ENCODE measurements at places on chromosomes 2 and 18.

DNA sequence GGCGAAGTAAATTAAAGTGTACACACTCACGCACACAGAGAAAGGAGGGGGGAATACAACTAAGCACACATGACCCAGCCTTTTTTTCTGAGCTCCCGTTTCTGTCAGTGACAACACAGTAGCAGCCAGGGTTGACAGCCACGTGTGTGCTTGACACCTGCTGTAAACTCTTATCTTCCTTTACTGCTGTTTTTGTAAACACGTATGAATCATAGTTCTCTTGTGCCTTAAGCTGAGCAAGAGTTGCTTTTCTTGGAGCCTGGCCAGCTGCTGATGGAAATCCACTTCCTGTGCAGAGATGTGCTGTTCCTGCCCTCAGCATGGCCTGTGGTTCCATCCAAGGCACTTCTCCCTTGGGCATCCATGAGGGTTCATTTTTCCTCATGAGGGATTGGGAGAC, 561.9 kb downstream of the GALR1 start:
- no peak for DNase-seq

- DNase-seq = no peak
These were observed 405.0 kb downstream of the XIRP2 start for GRCh38 chr2:167293172-167293781.

DNA sequence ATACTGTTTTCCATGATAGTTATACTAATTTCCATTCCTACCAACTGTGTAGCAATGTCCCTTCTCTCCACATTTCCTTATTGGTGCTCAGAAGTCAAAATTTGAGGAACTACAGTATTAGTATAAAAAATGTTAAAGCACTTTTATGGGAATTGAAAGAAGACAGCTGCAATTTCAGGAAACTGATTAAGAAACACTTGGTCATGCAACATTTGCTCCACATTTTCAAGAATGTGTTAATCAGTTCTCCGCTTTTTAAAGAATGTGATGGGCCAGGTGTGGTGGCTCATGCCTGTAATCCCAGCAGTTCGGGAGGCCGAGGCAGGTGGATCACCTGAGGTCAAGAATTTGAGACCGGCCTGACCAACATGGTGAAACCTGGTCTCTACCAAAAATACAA, 33.6 kb upstream of the MGAT4A start:
- DNase-seq = no peak

DNA sequence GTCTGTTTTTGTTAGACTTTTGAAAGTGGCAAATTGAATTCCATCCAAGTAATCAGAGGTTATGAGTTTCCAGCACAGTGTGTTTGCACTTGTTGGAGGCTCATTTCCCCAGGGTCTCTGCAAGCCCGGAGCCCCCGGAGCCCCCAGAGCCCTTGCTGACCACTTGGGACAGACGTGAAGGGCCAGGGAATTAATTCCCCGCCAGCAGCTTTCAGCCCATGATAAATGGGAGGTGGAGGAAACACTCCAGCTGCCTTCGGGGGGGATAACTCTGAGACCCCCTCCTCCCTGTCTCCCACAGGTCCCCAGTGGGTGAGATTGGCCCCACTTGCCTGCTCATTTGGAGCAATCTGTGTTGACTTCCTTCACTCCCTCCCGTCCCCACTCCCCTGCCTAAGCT, 79.2 kb downstream of the KLHL29 start:
- DNase-seq = no peak

- no peak for DNase-seq
These were observed 544.7 kb downstream of the PARD3B start for GRCh38 chr2:205089958-205090357.

GRCh38 chr2:24107-24506, 22.2 kb downstream of the FAM110C start:
- no peak for DNase-seq

- no peak for DNase-seq
These were observed 467.6 kb upstream of the HS6ST1 start for GRCh38 chr2:128786316-128786715.

DNA sequence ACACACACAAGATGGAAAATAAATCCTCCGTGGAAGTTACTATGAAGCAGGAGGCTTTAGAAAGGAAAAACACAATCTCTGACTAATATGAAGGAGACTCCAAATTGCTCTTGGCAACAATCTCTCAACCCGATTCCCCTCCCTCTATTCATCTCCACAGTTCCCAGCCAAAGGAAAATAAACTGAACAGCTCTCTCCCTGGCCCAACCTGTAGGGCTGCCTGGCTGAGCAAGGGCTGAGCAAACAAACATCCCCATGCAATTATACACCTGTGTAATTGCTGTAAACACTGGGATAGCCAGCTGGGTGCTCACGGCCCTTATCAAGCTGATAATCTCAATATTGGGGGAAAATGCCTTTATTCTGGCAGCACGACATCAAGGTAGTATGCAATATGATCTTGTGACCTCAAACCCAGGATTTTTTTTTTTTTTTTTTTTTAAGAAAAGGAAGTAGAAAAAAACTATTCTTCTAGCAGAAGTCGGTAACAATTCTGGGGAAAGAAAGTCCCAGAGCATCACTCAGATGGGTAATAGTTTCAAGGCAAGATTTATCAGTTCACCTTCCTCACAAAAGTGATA, 203.3 kb upstream of the SMAD2 start:
- DNase-seq = peak; percentile 66

DNA sequence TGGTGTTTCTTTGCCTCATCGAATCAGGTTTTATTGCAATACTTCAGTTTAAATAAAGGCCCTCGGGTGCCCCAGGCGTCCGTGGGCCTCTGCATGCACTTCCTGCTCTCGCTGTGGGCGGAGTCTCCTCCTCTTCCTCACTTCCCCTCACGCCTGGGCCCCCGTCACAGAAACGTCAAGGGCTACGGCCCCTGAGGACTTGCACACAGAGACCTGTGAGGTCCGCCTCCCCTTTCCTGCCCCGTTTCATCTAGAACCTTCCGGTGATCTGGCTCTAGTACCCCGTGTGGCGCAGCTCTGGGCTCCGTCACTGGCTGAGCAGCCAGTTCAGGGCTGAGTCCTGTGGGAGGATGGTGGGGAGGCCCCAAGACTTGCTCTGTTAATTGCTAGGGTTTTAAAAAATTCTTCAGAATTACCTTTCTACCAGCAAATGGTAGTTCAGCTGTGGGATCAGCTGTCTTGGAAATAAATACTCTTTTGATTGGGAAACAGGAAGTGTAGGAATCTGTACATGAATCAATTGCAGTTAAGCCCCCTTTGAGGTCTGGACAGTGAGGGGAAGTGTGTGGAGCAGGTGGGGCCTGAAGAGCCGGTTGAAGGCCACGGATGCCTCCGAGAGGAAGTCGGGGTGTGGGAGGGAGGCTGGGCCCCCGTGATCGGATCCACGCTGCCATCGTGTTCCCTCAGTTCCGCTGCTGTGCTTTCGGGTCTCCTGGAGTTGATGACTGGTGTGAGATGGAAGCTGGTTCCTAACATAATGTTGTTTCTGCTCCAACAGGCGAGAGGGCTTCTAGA, 10.2 kb downstream of the NFATC1 start:
- no peak for DNase-seq

- no peak for DNase-seq
These were observed 1582.3 kb upstream of the TMEFF2 start for GRCh38 chr2:193776988-193777387.

GRCh38 chr2:132754392-132754791, 84.4 kb upstream of the LYPD1 start:
- no peak for DNase-seq

DNA sequence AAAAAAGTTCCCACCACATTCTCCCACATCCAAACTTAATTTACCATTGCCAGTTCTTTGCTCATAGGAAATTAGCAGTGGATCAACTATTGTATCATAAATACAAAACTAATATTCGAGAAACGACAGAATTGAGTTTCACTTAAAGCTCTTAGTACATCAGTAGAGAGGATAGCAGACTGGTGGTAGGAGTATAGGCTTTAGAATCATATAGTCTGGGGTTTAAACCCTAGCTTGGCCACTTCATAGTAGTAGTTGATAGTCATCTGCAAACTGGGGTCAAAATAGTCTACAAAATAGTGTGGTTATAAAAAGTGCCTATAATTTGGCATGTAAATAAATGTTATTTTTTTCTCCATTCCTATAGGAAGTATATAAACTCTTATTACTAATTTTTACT, 30.9 kb downstream of the PIK3C3 start:
- no peak for DNase-seq

DNA sequence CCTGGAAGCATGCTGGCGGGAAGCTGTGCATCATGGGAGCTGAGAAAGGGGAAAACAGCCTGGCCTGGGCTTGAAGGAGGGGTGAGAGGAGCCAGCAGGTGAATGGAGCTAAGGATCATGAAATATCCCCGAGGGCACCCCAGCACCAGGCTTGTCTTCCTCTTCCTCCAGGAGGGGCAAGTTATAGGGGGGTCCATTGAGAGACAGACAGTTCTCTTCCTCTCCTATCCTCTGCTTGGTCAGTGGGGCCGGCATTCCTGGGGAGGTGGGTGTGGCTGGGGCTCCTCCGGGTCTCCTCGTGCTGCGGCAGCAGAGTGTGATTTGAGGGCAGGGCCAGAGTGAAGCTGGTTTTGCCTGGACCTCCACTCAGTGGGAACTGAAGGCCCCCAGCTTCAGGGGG, 78.9 kb downstream of the LIPG start:
- DNase-seq = no peak

DNA sequence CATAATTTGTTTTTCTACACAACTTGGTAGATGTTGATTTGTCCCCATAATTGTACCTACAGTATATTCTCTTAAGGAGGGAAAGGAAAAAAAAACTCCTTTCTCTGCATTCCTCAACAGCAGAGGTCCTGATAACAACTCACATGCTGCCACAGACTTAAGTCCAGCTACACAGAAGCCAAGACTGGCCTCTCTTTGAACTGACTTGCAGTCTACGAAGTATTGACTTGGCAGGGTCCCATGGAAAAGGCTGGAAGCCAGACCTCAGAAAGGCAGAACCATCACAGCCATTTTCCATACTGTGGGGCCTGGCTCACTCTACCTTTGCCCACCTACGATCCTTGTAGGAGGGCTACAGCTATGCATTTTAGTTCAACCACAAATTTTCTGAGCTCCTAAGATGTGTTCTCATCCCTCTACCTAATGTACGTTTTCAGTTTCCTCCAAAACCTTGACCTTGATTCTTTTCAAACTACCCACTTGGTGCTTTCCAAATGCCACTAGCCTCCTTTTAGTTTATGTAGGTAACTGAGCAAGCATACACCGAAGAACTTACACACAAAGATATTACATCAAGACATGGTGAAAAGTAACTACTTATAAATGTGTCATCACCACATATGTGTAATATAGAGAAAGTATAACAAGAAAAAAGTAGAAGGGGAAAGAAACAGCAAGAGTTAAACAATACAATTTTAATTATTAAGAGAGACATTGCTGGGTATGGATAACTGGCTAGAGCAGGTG, 12.2 kb downstream of the LONRF2 start:
- DNase-seq = no peak

DNA sequence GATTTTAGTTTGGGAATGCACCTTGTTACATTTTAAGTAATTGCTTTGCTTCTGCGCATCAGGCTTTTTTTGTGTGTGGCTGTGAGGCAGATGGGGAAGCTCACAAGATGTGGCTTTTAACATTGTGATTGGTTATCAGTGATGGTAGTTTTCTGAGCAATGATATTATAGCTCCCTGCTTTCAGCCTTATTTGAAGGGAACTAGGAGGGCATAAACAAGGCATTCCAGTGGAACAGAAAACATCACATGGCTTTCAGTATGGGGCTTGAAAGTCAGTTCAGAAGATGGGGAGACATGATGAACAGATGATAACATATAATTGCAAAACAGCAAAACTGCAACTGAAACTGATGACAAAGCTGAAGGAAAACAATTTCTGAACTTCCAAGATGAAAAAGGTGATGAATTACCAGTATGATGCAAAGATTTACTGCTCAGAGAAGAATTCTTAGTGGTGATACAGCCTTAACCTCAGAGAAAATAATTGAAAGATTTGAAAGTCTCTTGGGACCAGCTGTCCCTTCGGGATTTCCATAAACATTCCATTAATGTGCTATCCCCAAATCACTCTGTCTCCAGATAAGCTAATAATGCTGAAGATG, 439.7 kb downstream of the RND3 start:
- no peak for DNase-seq

DNA sequence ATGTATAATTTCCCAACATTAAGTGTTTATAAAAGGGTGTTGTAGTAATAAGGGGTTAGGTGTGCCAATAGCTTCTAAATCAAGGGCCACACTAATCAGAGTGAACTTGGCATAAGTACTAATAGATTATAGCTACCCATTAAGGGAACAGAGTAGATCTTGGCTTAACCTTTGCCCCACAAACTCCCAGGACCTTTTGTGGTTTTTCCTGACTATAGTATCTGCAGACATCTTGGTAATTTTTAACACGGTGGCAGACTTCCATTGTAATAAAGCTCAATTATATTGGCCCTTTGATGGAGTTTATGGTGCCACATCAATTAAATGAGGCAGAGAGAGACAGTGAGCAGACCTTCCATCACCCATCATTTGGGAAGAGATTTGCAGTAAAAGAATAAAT, 358.5 kb upstream of the HNRNPA3 start:
- no peak for DNase-seq

DNA sequence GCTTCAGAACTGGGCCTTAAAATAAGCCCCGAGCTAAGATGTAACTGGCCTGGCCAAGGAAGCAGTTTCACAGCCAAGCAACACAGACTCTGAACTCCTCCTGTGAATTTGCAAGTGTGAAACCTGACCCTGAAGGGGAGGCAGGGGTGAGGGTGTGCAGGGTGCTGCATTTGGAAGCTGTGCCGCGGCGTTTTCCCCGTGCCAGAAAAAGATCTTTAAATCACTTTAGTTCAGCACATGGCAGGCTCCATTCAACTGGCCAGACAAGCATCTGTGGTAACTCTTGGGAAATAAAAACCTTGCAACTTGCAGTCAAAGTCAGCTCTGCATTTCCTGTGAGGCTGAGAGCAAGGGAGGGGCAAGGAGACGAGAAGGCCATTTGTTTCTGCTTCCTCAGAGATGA, 209.3 kb upstream of the SOX11 start:
- peak; percentile 36 for DNase-seq

- no peak for DNase-seq
These were observed 69.6 kb downstream of the THNSL2 start for GRCh38 chr2:88239781-88240180.

DNA sequence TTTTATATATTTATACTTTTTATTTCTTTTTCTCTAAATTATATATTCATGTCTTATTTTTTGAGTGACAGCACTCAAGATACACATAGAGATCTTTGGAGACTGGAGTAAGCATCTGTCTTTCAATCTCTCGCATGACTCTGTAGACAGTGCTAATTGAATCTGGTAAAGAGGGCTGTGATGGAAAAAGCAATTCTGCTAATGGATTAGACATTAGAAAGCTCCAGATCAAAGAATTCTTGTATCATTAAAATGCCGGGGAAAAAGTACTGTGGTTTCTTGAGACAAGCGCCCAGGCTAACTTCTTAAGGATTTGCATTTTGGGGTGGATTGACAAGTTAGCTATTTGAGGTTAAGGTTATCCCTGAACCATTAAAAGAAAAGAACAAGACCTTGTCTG, 383.1 kb upstream of the TNP1 start:
- no peak for DNase-seq

DNA sequence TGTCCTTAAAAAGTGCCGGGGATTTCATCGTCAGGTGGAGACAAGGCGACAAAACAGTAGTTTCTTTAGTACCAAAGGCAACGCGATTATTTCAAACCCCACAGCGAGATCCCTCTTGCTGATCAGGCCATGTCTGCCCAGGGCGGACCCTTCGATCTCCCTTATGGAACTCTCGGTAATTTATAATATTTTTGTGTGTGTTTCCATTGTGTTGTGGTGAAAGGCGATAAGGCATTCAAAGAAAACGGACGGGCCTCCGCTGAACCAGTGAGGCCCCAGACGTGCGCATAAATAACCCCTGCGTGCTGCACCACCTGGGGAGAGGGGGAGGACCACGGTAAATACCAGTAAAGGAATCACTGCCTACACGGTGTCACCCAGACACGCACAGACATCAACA, 1.4 kb upstream of the GAD1 start:
- DNase-seq = no peak

Data from urinary bladder (tissue), 4 donors.